SK-MEL-5 (cell line): ENCODE measurements at places on chromosomes 2 and 18.

GRCh38 chr2:223732346-223732745 lies 105.0 kb downstream of the AP1S3 start:
- DNase-seq: peak; percentile 18

GRCh38 chr18:52175406-52175805 lies 164.6 kb upstream of the DCC start:
- no peak for DNase-seq

DNA sequence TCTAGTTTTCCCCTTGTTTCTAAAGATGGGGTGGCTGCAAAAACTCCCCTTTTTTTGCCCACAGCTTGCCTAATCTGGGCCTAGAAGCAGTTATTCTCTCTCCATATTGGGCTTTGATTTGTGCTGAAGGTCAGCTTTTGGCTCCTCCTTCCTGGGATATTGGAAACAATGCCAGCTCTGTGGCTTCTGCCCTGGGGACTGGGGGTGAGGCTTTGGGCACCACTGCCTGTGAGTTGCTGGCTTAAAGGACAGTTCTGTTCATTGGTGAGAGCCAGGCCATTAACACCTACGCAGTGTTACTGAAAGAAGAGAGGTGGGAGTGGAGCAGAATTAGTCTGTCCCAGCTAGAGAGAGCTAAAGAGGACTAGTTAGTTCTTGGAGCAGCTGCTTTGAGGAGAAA lies 4.3 kb downstream of the UBXN2A start:
- DNase-seq: peak; percentile 99

DNA sequence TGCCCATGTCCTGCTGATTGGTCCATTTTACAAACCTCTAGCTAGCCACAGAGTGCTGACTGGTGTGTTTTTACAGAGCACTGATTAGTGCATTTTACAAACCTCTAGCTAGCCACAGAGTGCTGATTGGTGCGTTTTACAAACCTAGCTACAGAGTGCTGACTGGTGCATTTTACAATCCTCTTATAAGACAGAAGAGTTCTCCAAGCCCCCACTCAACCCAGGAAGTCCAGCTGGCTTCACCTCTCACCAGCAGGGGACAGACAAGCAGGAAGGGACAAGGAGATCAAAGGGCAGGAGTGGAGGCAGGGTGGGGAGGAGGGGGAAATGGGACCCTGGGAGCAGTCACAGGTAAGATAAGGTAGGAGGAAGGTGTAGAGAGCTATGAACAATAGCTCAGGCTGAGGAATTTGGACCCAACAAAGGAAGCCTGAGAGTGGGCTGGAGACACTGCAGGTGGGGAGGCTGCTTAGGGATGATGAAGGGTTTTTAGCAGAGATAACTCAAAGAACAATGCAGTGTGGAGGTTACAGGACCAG lies 37.1 kb downstream of the SH2D6 start:
- DNase-seq: no peak

- DNase-seq: peak; percentile 88
Measured at GRCh38 chr2:28716265-28716865, 35.3 kb upstream of the PPP1CB start.

- DNase-seq: no peak
Measured at GRCh38 chr18:40855661-40856060, 1099.4 kb upstream of the PIK3C3 start.
